ENCODE measurements at places on chromosomes 1 and 21. TPM values are rescaled to one million over a fixed set of nuclear protein-coding genes. Genes with fewer than 3 reads are reported as not detected.
A peak's percentile ranks its signal among the peaks of the same experiment; 100 is the strongest.

The FAM78B gene
- not detected for total RNA-seq

DNA sequence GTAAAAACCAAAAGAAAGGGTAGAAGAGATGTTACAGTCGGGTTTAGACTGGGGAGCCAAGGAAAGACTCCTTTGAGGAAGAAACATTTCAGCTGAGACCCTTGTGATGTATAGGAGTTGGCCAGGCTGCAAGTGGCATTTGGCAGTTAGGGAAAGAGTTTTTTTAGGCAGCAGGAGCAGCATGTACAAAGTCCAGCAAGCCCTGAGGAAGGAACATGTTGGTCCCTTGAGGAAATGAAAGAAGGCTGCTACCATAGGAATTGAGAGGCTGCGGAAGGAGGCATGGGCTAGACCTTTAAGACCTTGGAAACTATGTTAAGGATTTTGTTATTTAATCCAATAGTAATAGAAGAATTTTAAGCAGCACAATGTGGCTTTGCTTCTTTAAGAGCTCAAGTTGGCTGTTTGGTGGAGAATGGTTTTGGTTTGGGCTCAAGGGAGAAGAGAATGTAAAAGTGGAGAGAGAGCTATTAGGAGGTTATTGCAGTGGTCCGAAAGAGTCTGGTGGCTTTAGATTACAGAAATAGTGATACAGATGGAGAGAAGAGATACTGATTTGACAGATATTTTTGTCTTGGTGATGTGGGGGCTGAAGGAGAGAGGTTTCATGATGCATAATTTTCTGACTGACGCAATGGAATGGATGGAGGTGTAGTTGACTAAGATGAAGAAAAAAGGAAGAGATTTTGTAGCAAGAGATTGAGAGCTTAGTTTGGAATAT is 26.6 kb downstream of the SMAP2 start:
- no peak for DNase-seq

GRCh38 chr1:174761901-174762585 is 237.7 kb upstream of the CACYBP start:
- no peak for DNase-seq

- peak; percentile 97 for DNase-seq
Measured at GRCh38 chr1:233326811-233327650, 493 bp upstream of the MAP3K21 start.

- DNase-seq, result no peak
Measured at GRCh38 chr1:30678209-30678608, 45.2 kb downstream of the MATN1 start.

DNA sequence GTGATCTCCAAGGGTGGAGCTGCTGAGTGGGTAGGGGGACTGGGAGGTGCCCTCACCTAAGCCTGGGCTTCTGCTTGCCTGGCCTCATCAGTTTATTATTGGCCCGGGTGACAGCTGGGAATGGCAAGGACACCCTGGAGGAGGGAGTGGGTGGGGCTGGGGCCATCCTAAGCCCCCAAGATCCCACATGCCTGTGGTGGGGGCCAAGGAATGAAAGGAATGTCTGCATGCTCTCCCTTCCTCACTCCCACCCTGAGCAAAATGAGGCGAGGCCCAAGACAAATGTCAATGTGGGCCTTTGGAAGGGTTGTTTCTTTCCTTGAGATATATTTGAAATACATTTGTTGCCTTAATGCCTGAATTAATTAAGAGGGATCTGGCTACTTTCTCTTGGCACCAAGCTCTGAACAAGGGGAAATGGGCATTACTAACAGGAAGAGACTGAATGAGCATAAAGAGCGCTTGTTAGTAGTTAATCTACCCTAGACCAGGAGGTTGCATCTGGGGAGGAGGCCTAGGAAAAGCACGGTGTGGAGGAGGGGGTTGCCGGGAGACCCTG is 19.7 kb upstream of the CHI3L1 start:
- no peak for DNase-seq

GRCh38 chr1:241751524-241751923 is 96.5 kb upstream of the EXO1 start:
- no peak for DNase-seq

GRCh38 chr1:157040802-157041201 is 4.7 kb downstream of the ARHGEF11 start:
- DNase-seq, result peak; percentile 7

GRCh38 chr1:65174585-65174984 is 26.6 kb downstream of the AK4 start:
- DNase-seq, result peak; percentile 63

- no peak for DNase-seq
Measured at GRCh38 chr1:204819495-204819894, 51.2 kb upstream of the NFASC start.

DNA sequence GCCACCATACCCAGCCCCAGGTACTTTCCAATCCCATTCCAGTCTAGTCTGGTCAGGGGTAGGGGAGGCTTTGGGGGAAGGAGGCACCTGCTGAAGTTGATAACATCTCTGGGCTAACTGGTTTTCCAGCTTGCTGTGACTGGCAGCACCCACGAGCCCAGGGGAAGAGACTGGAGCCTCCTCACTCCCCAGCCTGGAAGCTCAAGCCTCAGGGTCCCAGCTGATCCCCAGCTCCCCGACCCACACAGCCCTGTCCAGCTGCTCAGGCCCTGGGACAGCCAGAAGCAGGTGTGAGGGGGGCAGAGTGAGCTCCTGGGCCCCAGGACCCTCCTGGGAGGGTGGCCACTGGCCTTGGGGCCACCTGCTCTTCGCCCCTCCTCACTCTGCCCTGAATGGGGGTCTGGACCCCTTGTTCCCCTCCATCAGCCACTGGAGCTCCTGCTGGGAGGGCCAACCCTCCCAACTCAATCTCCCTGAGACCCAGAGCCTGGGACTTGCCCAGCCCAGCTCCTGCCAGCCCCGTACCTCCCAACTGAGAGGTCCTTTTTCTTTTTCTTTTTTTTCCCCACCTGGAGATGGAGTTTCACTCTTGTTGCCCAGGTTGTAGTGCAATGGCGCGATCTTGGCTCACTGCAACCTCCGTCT is 23.5 kb upstream of the RNU1-4 start:
- peak; percentile 53 for DNase-seq

All from HT-29 (cell line).